Skin of body (tissue), 3 donors: ENCODE measurements at places on chromosomes 6 and 20.

DNA sequence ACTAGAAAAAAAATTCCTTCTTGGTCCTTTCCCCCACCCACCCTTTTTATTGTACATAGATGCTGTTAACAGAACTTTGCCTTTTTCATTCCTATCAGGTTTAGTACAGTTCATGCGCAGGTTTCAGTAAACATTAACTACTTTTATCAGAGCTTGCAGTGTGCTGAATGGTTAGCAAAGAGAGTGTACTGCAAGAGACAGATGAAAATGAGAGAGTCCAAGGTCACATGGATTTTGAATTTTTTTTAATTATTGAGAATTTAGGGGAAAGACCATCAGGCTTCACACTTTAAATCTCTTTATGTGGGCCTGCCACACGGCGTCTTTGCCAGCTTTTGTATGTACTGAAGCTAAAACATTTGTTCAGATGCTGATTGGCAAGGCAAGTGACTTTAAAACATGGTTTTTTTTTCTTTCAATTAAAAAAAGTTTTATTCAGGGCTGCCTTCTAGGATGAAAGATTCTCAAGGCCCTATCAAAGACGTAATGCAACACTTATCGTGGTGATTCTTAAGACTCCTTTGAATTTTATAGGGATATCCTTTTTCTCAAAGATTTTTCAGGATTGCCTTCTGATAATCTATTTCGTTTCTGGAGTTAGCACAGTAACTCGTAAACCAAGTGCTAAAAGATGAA, 32.2 kb downstream of the RREB1 start:
- DNase-seq: no peak

- no peak for DNase-seq
Observed at GRCh38 chr6:113184736-113185135, 672.4 kb upstream of the MARCKS start.

- no peak for DNase-seq
Observed at GRCh38 chr6:13351271-13351670, 22.9 kb upstream of the TBC1D7 start.

GRCh38 chr6:34584694-34585093, 28.6 kb upstream of the SPDEF start:
- DNase-seq: no peak

DNA sequence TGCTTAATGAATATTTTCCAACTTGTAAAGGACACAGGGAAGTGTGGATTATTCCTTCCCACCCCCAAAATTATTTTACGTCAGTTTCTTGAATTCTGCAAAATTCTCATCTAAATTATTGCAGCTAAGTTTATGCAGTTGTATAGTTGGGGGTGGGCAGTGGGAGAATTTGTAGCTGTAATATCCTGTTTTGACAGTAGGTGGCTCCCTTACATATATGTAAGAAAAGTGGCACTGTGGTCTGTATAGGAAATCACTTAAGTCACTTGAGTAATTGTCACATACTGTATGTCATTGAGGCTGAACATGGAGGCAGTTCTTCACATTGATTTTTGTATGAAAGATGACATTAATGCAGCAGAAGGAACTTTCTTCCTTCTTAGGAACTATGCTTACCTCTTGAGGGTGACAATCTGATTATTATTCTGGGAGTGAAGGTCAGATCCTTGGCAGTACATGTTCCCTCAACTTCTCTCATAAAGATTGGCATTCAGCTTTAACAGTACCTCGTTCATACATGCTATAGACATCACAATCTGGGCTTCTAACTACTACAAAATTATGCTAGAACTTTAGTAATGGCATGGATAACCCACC, 14.6 kb upstream of the CFAP206 start:
- peak; percentile 41 for DNase-seq

GRCh38 chr6:156953479-156954146, 176.4 kb downstream of the ARID1B start:
- peak; percentile 92 for DNase-seq

GRCh38 chr6:155324172-155324571, 9.9 kb upstream of the TFB1M start:
- no peak for DNase-seq

GRCh38 chr20:63858393-63859165, 2.7 kb upstream of the ABHD16B start:
- peak; percentile 19 for DNase-seq

GRCh38 chr6:53999088-53999755, 112.0 kb upstream of the MLIP start:
- DNase-seq: no peak

- no peak for DNase-seq
Observed at GRCh38 chr6:105080279-105080678, 99.5 kb downstream of the POPDC3 start.

GRCh38 chr6:95804847-95805541, 210.8 kb upstream of the FUT9 start:
- no peak for DNase-seq

DNA sequence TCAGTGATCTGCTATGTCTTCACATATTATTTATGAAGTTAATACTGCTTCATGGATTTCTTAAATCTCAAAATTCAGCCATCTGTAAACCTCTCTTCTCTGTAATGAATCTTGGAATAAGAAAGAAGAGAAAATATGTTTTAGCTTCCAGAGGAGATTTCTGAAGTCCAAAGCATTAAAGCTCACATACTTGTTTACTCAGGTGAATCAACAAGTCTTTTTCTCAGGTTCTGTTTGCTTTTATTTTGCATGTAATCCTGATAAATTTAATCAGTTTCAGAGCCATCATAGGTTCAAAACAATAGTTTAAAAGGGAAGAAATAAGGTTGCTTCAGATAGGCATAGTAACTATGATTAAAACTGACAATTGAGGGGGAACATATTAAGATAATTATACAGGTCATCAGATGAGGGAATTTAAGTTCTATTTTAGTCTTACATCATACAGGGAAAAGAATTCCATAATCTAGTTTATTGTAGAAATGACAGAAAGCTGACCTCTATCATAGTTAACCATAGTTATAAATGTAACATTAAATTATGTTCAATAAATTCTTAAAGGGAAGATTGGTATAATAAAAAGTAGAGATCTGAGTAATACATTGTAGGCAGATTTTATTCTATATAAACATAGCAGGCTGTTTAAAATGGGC, 716.2 kb downstream of the EYS start:
- DNase-seq: no peak

- DNase-seq: no peak
Observed at GRCh38 chr6:29917857-29918256, 24.5 kb upstream of the HLA-A start.

DNA sequence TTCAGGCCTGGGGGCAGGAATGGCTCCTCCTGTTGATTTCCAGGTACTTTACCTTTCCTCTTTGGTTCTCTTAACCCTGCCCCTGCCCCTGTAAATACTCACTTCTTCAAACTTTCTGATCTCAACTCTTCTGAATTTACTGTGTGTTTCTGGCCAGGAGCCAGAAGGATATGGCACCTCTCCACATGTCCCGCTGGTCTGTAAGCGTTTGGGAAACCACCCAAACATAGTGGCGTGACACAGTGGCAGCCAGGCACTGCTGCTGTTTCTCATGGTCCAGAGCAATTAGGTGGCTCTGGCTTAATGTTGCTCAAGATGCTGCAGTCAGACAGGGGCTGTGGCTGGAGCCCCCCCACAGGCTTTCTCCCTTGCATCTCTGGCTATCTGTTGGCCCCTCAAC, 374.5 kb downstream of the RNGTT start:
- no peak for DNase-seq

DNA sequence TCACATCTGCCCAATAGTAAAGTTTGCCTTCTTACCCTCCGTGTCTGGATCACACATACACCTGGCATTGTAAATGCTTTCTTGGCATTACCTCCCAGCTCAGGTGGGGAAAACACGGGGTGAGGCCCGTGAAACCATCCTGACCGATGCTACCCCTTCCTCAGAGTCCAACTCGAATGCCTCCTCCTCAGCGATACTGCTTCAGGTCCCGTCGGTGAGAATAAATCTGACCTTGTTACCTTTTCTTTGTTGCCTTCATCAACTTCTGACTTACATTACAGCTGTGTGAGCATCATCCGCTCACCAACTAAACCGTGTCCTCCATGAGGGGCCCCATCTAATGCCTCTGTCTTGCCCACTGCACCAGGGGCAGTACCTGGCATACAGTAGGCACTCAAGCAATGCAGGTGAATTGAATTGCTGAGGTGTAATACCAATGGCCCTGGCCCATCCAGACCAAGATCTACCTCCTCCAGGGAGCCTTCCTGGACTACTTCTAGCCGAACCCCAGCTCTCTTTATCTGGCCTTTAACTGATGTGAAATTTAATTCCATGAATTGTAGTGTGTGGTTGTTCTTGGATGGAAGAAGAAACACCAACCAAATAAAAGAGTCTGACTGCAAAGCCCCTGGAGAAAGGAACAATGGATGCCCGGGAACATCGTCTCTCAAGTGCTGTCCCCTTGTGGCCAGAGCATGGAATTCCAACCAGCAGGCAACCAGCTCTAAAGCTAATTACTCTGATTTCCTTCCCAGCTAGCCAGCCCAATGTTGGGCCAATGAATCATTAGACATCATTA, 141.5 kb downstream of the ANKRD60 start:
- DNase-seq: peak; percentile 42

DNA sequence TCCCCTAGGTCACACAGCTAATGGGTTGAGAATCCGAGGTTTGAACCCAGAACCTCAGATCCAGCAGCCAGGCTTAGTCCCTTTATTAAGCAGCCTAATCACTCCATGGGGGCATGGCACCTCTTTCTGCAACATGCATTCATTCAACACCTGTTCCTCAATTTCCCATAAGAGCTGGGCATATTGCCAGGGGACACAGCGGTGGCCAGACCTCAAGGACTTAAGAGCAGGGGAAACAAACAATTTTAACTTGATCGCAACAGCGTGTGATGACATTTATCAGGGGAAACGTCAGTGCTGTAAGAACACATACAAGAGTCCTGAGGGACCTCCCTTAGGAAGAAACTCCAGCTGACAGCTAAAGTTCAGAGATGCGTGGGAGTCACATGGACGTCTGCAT, 267.4 kb upstream of the CDH4 start:
- no peak for DNase-seq

- no peak for DNase-seq
Observed at GRCh38 chr20:957544-957943, 41.4 kb upstream of the ANGPT4 start.

DNA sequence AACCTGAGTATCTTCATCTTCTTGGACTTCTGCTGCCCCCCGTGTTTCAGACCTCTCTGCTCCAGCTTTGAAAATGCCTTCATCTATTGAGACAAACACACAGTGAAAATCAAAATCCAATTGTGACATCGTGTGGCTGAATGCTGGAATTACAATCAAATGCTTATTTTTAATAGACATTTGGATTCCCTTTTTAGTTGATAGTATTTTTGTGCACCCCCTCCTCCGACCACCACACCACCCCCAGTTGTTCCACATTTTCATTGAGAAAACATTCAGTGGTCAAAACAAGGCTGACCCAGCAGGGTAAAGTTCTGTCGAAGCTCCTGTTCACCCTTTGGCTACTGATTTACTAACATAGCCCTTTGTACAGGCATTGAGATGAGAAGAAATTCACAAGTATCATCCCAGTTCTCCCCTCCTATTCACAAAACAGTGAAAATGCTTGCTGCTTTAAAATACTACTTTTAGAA, 79.0 kb downstream of the NRSN1 start:
- DNase-seq: peak; percentile 47
